CD14-positive monocyte (primary cell): ENCODE measurements at places on chromosomes 7 and 10. TPM values are rescaled to one million over a fixed set of nuclear protein-coding genes. Genes with fewer than 3 reads are reported as not detected.

Gene ACTA2
- polyA plus RNA-seq, result 12.3 TPM

DNA sequence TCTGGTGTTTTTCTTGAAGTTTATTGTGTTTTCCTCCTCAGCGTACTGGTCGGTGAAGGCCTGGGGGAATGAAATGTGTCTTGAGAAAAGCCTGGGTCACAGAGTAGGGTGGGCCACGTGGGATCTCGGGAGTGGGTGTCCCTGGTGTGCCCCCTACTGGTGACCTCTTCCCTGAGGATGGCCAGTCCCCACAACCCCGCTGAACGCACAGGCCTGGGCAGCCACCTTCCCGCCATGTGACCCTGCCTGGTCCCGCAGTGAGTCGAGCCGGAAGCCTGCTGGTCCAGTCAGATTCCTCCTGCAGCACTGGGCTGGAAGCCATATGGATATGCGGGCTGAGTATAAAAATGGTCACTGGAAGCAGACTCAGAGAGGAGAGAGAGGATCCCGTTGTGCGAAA is 52.9 kb upstream of the GNA12 start:
- no peak for DNase-seq

DNA sequence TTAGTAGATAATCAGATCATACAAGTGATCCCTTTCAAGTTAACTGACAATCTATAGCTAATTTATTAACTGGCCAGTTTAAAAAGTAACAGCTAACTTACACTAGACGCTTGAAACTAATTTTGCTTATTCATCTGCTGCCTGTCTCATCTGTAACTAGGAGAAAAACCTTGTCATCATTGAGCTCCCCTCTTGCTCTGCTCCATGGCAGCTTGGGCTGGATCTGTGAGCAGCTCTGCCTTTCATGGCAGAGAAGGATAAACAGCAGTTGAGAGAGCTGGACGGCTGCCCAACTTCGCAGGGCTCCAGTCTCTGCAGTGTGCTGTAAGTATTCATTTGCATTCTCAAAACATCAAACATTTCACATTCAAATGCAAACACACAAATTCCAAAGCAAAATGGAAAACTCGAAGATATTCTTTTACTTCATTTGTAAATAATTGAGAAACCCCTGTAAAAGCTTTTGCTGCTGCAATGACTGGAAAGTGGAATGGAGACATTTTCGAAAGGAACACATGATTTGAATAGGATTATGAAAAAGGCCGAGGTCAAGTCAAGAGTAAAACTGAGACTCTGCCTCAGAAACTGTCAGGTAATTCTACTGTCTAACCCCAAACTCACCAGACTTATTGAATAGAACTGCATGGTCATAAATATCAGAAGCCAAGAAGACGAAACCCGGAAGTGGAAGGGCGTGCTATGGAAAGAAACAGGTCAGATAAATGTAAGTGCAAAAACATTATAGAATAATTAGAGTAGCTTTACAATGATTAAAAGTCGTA is 17.6 kb downstream of the SLC35B4 start:
- no peak for DNase-seq

GRCh38 chr10:124627866-124628675 is 116.1 kb downstream of the FAM53B start:
- DNase-seq, result peak; percentile 48

Gene RET
- 0.14 TPM for polyA plus RNA-seq

Gene C10orf53
- not detected for polyA plus RNA-seq
